ENCODE measurements at places on chromosomes 3 and 15.

- DNase-seq, result no peak
Measured at GRCh38 chr15:81015621-81016488, 15.1 kb downstream of the TLNRD1 start.

DNA sequence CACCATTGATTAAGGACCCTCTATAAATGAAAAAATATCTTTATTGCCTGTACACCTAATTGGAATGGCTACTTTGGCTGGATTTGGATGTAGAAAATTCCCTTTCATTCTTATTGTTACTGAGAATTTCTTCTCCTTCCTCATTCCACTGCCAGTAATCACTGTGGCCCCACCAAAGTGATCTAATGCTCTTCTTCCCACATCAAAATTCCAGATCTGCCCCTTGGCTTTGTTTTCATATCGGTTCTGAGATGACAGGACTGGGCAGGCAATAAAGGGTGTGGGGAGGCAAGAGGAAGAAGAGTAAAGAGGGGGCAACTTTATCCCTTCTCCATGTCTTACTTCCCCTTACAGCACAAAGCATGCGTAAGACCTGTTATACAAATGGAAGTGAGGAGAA lies 2.1 kb downstream of the ANKUB1 start:
- no peak for DNase-seq

- no peak for DNase-seq
Measured at GRCh38 chr15:91238644-91239425, 138.8 kb downstream of the SV2B start.

DNA sequence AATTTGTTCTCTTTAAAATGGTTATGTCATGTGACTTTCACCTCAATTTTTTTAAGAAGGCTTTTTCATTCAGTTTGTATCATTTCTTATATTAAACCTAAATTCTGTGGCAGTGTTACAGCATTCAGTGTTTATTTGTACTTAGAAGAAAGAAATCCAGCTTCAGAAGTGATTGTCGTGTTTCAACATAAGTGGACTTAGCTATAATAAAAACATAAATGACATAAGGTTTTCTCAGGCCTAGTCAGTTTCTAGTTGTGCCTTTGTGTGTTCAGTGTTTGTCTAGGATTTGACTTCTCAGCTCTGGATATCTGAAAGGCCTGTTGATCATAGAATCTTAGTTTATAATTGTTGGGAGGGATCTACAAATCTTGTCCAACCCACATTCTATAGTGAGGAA lies 80.5 kb downstream of the STT3B start:
- DNase-seq, result no peak

DNA sequence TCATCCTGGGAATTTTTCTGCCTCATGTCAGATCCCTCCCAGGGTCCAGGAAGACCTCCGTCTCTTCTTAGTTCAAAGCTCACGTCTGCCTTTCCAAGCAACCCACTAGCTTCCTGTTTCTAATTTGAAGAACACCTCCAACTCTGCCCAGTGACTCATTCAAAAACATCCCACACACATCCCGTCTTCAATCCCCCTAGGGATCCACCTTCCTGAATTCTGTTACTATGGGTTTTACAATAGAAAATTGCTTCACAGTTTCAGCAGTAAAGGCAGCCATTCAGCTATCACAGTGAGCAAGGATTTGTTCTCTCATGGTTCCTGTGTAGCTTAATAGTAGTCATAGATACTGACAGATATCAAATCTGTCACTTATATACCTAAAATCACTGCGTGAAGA lies 308.3 kb upstream of the CCDC54 start:
- no peak for DNase-seq

GRCh38 chr3:24167429-24167828 lies 222.3 kb downstream of the NR1D2 start:
- DNase-seq, result no peak

DNA sequence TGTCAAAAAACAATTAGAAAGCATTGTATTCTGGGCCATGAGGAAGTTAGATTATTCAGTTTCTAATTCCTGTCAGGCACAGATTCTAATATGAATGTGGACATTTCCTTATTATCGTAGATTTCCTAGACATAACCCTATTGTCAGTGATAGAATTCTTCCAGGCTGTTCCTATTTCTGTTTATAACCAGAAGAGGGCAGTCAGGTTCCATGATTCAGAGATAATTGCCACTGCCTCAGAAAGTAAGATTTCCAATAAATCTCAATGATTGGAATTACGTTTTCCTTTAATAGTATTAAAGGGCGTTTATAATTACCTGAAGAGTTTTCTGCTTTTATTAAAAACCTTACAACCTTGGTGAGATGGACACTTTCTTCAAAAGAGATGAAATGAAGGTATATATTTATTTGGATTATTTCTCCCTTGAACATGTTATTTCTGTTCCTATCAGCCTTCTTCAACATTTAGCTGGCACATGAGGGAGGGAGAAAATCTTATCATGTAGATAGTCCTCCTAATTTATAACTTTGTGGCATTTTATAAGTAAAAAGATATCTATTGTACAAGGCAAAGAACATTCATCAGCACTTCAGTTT lies 439.2 kb downstream of the MCTP2 start:
- DNase-seq, result no peak

GRCh38 chr15:71658827-71659729 lies 151.3 kb upstream of the NR2E3 start:
- DNase-seq, result no peak

- no peak for DNase-seq
Measured at GRCh38 chr3:2823031-2823430, 287.1 kb downstream of the IL5RA start.

GRCh38 chr15:47908486-47908885 lies 191.2 kb downstream of the SEMA6D start:
- no peak for DNase-seq

DNA sequence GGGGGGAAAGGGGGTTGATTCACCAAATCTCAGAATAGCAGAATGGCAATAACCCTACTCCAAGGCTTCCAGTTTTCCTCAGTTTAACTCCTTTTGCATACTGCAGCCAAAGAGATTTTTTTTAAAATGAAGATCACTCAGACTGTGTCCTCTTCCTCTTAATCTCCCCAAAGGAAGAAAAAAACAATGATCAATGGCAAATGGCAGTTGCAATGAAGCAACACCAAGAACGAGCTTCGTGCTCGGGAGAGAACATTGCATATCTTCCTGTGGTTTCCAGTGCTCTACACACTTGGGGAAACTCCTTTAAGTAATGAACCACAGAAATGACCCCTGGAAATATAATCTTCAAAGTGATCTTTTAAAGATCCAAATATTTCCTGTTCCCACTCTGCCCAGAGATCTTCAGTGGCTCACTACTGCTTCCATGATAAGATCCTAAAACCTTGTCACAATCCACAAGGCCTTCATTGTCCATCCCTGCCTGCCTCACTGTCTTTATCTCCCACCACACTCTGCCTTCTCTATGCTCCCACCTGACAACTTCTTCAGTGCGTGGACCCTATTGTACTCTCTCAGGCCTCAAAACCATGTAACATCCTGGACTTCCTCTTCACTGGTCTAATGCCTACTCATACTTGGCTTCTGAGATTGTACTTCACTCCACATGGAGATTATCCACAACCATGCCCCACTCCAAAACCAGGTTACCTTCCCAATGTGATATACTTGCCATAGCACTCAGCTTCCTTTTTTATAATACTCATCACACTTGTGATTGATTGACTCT lies 394.8 kb downstream of the FHIT start:
- no peak for DNase-seq

- no peak for DNase-seq
Measured at GRCh38 chr3:82078246-82078645, 316.8 kb upstream of the GBE1 start.

GRCh38 chr3:18122264-18122663 lies 302.9 kb downstream of the SATB1 start:
- no peak for DNase-seq

GRCh38 chr15:78070049-78070700 lies 7.3 kb downstream of the TBC1D2B start:
- no peak for DNase-seq

GRCh38 chr3:28130836-28131235 lies 110.6 kb upstream of the CMC1 start:
- no peak for DNase-seq

GRCh38 chr3:115245899-115246298 lies 98.8 kb upstream of the ZBTB20 start:
- no peak for DNase-seq

DNA sequence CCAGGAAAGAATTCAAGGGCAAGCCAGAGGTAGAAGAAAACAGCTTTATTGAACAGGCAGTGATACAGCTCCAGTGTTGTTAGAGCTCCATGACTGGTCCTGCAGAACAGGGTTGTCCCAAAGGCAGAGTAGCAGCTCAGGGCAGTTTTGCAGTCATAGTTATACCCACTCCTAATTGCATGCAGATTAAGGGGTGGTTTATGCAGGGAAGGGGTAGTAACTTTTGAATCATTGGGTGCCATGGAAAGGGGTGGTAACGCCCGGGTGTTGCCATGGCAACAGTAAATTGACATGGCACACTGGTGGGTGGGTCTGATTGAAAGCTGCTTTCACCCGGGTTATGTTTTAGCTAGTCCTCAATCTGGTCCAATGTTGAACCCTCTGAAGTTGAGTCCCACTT lies 9.7 kb upstream of the RAB6B start:
- no peak for DNase-seq

GRCh38 chr15:35506272-35506870 lies 39.6 kb downstream of the DPH6 start:
- DNase-seq, result no peak

- no peak for DNase-seq
Measured at GRCh38 chr3:127490271-127491023, 100.1 kb downstream of the TPRA1 start.

GRCh38 chr3:116524453-116525210 lies 79.3 kb upstream of the LSAMP start:
- DNase-seq, result no peak

DNA sequence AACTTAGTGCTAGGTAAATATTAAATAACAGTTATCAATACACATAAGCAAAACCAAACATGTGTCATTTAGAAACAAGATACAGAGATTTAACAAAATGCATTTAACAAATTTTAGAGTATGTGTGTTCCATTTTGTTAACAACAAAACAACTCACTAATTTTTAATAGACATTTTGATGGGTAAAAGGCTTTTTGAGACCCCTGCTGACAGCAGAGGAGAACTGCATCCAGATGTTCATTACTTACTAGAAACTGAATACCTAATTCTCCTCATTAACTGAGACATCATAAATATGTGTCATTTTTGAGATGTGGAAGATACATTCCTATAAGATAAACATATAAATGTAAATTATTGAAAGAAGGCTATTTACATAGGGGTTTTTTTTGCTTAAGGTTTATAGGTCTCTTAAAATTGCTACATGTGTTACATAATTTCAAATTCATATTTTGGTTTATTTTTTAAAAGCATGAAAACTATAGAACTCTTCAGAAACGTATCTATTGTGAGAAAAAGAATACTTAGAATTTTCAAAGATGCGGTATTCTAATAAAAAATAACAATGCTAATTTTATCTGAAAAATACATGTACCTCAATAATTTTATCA lies 1009.8 kb downstream of the TUSC7 start:
- no peak for DNase-seq

GRCh38 chr3:72678380-72678779 lies 169.9 kb downstream of the SHQ1 start:
- no peak for DNase-seq

DNA sequence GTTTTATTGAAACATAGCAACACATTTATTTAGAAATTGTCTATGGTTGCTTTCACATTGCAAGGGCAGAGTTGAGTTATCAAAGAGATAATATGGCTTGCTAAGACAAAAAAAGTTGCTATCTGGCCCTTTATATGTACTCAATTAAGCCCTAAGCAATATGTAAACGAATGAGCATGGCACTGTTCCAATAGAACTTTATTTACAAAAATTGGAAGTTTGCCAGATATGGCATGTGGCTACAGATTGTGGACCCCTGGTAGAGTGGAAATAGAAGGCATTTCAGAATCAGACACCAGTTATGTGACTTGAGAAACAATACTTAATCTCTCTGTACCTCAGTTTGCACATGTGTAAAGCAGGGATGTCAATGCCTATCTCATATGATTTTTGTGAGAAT lies 515.6 kb upstream of the SGO1 start:
- no peak for DNase-seq

- DNase-seq, result no peak
Measured at GRCh38 chr15:43518197-43518761, 871 bp downstream of the MAP1A start.

DNA sequence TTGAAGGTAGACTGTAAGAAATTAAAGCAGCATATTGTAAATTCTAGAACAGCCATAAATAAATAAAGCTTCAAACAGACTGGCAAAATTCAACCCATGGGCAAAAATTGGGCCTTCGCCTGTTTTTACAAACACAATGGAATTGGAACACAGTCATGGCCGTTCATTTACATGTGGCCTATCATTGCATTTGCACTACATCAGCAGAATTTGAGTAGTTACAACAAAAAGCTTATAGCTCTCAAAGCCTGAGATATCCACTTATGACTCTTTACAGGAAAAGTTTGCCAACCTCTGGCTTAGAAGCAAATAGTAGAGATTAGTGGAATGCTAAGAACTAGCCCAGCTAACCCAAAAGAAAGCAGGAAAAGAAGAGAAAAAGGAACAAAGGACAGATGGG lies 139.6 kb upstream of the SKOR1 start:
- DNase-seq, result no peak

DNA sequence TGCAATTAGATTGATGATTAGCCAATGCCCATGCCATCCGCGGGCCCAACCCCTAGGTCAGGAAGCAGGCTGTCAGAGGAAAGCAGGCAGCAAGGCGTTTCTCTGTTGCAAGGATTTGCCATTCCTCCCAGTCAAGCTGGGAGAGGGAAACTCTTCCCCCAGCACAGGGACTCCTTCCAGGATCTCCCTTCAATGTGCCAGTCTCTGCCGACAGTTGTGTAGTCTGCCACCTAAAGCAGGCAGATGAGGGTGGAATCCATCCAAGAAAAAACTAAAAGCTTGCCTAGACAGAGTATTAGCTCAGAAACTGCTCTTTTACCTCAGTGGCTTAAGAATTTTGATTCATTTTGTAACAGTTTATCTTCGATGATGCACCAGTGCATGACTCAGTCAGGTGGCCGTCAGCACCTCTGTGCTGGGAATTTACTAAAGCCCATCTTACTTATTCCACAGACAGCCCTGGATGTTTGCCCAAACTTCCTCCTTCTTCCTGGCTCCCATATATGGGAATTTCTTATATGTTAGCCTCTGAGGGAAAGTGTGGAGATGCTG lies 501.5 kb upstream of the THBS1 start:
- DNase-seq, result no peak

DNA sequence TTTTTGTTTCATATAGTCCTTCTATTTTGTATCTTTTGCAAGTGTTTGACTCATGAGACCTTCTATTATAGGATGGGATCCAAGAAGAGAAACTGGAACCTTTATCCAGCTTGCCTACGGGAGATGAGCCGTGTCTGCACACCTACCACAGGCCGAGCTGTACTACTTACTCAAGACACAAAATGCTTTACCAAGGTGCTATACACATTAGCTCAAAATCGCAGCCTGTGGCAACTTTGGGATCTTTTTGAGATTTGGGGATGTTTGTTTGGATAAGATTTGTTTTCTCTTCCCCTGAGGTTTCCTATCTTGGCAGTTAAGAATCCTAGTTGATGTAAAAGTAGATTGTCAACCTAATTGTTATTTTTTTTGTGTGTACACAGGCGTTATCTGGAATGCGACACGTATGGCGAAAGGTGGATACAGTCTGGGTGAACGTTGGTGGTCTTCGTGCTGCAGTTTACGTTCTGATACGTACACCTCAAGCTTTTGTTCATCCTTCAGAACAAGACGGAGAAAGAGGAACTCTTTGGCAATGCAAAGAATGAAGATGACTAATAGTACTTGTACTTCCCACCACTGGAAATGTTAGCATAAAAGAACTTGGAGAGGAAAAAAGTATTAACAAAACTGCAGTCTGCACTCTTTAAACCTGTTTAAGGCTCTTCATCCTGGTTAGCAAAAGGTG lies 13.1 kb upstream of the SETD5 start:
- no peak for DNase-seq

Data from NCI-H2107 (cell line).